Naive thymus-derived CD4-positive, alpha-beta T cell (primary cell): ENCODE measurements at places on chromosomes 1 and 21.

DNA sequence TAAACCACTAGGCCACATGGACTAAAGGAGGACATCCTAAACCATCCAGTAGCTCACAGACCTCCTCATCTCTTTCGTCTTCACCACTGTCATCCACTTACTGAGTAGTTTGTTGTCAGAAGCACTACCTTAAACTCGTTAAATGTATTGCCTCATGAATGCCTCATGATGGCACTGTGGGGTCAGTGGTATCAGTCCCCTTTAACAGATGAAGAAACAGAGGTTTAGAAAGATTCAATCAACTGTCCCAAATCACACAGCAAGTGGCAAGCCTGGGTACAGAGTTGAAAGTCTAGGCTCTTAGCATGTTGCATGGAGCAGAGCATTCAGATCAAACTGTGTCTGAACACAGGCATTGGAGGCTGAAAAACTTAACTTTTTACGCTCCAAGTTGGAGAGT lies 183.6 kb upstream of the KIAA0040 start:
- no peaks in the 10 kb centered on the region for H3K36me3 ChIP-seq
- DNase-seq: no peak
- no peaks in the 10 kb centered on the region for H3K4me1 ChIP-seq
- no peaks in the 10 kb centered on the region for H3K27me3 ChIP-seq
- H3K4me3 ChIP-seq: no peak overlapping the region

GRCh38 chr1:230379462-230379861 lies 46.7 kb downstream of the PGBD5 start:
- no peaks in the 10 kb centered on the region for H3K4me1 ChIP-seq
- H3K27me3 ChIP-seq: no peaks in the 10 kb centered on the region
- H3K27ac ChIP-seq: no peak overlapping the region

DNA sequence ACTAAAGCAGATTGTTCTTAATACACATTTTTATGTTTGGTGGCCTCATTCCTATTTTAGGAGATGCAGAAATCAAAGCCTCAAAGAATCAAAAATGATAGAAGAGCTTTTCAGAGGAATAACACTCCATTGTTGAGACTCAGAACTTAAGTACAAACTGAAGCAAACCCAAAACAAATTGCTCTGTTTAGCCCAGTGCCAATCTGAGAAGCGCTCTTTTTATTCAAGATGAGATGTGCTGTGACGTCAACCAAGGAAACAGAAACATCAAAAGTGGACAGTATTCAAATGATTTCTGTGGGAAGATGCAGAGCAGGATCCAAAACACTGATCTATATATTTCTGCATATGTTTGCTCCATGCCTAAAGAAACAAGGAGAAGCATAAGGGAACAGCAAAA lies 18.0 kb downstream of the COLGALT2 start:
- H3K4me1 ChIP-seq: no peaks in the 10 kb centered on the region
- H3K4me3 ChIP-seq: no peak overlapping the region
- H3K27ac ChIP-seq: no peak overlapping the region
- no peaks in the 10 kb centered on the region for H3K36me3 ChIP-seq
- no peak for DNase-seq
- no peaks in the 10 kb centered on the region for H3K27me3 ChIP-seq

GRCh38 chr1:84634536-84635205 lies 55.6 kb downstream of the SSX2IP start:
- H3K27me3 ChIP-seq: no peaks in the 10 kb centered on the region
- H3K36me3 ChIP-seq: no peaks in the 10 kb centered on the region
- no peak overlapping the region for H3K27ac ChIP-seq
- H3K4me1 ChIP-seq: no peaks in the 10 kb centered on the region
- no peak overlapping the region for H3K4me3 ChIP-seq
- DNase-seq: no peak

- no peak overlapping the region for H3K4me3 ChIP-seq
- H3K27ac ChIP-seq: no peak overlapping the region
- no peaks in the 10 kb centered on the region for H3K4me1 ChIP-seq
- no peaks in the 10 kb centered on the region for H3K27me3 ChIP-seq
Observed at GRCh38 chr1:170175041-170175440, 29.3 kb downstream of the NTMT2 start.

DNA sequence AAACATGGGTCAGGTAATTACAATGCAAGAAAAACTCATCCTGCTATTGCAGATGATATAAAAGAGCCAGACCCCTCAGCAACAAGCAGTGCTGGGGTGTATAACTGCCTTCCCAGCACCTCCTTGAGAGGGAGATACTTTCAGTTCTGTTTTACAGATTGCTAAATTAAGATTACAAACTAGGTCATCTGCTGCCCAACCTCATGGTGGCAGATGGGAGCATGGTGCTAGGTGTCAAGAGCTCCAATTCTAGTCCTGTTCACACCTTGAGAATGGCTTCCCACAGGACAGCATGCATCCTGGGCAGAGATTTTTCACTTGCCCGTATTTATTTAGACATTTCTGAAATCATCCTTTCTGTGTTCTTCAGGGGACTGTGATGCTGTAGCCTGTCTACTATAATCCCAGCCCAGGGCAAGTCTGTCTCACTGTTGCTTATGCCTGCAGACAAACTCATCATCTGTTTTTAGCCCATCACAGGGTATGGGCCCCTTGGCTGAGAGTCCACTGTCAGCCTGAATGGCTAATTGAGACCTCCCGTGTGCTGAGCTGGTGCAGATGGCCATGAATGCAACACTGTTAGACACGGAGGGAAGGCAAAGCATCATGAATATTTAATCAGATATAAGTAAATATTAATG lies 40.2 kb upstream of the PBX1 start:
- no peaks in the 10 kb centered on the region for H3K27me3 ChIP-seq
- DNase-seq: no peak
- no peaks in the 10 kb centered on the region for H3K4me1 ChIP-seq

DNA sequence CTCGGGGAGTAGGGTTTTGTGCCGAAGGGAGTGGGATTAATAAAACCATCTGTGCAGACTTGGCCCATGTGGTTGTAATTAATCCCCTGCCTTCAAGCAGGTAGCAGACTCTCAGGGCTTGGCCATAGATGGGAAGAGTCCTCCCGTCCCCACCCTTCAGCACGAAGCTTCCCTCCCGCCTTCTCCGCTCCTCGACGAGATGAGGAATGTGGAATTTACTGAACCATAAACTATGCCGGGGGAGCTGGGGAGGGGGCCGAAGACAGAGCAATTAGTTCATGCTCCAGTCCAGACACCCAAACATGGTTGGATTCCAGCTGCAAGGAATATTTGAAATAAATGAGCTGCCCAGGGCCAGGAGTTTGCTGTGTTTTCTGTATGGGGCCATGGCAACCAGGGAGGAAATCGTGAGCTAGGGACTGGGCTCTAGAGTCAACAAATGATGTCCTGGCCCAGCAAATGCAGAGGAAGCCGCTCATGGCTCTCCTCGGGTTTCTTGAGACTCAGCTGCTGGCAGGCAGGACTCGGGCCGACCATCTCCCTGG lies 78.8 kb downstream of the SPSB1 start:
- H3K4me3 ChIP-seq: no peak overlapping the region
- no peak for DNase-seq
- H3K4me1 ChIP-seq: no peaks in the 10 kb centered on the region
- no peaks in the 10 kb centered on the region for H3K36me3 ChIP-seq
- no peaks in the 10 kb centered on the region for H3K27me3 ChIP-seq
- H3K27ac ChIP-seq: no peak overlapping the region

GRCh38 chr1:42195841-42196240 lies 31.3 kb upstream of the GUCA2A start:
- no peaks in the 10 kb centered on the region for H3K4me1 ChIP-seq
- H3K27me3 ChIP-seq: no peaks in the 10 kb centered on the region
- DNase-seq: no peak
- no peaks in the 10 kb centered on the region for H3K36me3 ChIP-seq
- no peak overlapping the region for H3K4me3 ChIP-seq
- no peak overlapping the region for H3K27ac ChIP-seq

DNA sequence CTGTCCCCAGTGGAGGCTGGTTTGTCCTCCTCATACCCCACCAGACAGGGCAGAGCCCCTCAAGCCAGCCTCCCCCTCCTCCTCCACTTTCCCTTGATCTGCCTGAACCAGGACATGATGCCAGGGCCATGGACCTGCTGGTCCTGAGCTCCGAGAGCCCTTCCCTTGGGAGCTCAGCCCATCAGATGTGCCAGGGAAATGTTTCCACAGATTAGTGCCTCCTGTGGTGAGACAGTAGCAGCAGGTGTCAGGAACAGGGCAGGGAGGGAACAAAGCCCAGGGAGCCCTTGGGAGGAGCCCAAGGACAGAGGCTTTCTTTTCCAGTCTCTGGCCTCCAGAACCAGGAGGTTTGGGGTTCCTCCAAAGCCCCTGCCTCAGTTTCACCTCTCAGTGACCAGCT lies 14.6 kb upstream of the SLC41A1 start:
- no peaks in the 10 kb centered on the region for H3K4me1 ChIP-seq
- H3K27me3 ChIP-seq: no peaks in the 10 kb centered on the region
- H3K4me3 ChIP-seq: no peak overlapping the region
- DNase-seq: no peak
- H3K36me3 ChIP-seq: no peaks in the 10 kb centered on the region

DNA sequence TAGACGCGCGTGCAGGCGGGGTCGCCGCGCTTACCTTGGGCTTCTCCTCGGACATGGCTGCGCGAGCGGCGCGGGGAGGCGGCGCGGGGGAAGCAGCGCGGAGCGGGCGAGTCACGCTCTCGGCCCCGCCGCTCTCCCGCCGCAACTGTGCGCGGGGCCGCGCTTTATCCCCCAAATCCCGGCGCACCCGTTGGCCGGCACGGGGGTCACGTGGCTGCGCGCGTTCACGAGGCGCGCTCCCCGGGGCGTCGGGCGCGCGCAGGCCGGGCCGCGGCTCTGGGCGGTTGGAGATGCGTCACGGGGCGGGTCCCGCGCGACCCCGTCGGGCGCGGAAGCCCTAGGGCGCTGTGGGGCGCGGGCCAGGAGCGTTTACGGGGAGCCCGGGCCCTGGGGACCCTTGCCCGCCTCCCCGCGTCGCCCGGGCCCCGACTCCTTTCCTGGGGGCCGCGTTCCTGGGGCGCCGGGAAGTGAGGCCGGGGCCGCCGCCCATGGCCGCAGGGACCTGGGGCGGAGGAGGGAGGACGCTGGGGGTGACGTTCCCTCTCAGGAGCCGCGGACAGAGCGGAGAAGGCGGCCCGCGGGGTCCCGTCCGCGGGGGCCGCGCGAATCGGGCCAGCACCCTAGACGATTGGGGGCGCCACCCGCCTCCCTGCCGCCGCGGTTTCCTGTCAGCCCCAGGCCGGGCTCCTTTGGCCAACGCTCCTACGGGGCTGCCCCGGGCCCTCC lies at the start of gene SUMO3:
Gene SUMO3, minus strand, starts transcription at position 149 of the 726 bp plus-strand sequence. Its CDS starts 94 bp downstream, at position 55.
- peak; percentile 95 for DNase-seq
- no peaks in the 10 kb centered on the region for H3K4me1 ChIP-seq
- H3K4me3 ChIP-seq: peak within 1 kb of the TSS; percentile 68
- no peaks in the 10 kb centered on the region for H3K36me3 ChIP-seq
- H3K27me3 ChIP-seq: no peaks in the 10 kb centered on the region

GRCh38 chr1:226482196-226482595 lies 66.4 kb upstream of the STUM start:
- H3K36me3 ChIP-seq: no peaks in the 10 kb centered on the region
- H3K4me1 ChIP-seq: no peaks in the 10 kb centered on the region
- H3K27ac ChIP-seq: no peak overlapping the region

DNA sequence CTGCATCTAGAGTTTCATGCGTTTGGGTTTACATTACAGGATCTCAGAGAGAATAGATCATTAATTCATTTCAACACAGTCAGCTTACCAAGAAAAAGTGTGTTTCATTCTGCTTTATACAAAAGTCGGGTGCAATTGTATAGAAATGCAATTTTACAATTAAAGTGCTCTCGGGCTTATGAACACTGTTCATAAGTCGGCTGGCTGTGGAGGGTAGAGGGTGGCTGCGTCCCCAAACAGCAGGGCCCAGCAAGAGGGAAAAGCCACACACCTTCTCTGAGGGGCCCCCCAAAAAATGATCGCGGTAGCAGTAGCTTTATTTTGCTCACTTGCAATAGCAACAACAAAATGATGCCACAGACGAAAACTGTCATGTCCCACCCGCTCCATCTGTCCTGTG lies 13.8 kb upstream of the ZBTB18 start:
- no peaks in the 10 kb centered on the region for H3K36me3 ChIP-seq
- no peak overlapping the region for H3K4me3 ChIP-seq
- no peak for DNase-seq
- no peaks in the 10 kb centered on the region for H3K4me1 ChIP-seq
- no peaks in the 10 kb centered on the region for H3K27me3 ChIP-seq
- H3K27ac ChIP-seq: no peak overlapping the region

GRCh38 chr1:30244801-30245200 lies 478.6 kb downstream of the MATN1 start:
- no peak overlapping the region for H3K4me3 ChIP-seq
- no peaks in the 10 kb centered on the region for H3K36me3 ChIP-seq
- H3K27me3 ChIP-seq: no peaks in the 10 kb centered on the region
- no peak for DNase-seq
- H3K27ac ChIP-seq: no peak overlapping the region
- no peaks in the 10 kb centered on the region for H3K4me1 ChIP-seq

DNA sequence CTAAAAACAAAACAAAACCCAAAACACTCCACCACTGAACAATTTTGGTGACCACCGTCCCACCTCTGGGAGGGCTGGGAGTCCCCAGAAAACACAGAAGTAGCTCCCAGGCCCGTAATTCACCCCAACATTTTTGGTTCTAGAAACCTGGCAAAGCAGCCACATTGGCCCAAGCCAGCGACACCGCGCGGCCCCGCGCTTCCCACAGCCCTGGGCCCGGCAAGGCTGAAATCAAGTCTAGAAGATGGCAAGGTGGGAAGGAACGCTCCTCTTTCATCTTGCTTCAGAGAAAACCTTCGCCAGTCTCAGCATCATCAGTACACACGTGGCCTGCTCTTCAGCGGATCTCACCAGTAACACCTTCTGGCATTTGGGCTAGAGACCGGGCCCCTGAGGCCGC lies 35.9 kb upstream of the NID1 start:
- H3K4me1 ChIP-seq: no peaks in the 10 kb centered on the region
- no peaks in the 10 kb centered on the region for H3K36me3 ChIP-seq
- H3K27ac ChIP-seq: no peak overlapping the region
- H3K4me3 ChIP-seq: no peak overlapping the region
- no peak for DNase-seq

- H3K36me3 ChIP-seq: no peaks in the 10 kb centered on the region
- H3K27me3 ChIP-seq: peaks cover 6% of the 10 kb centered on the region
- peak; percentile 78 for DNase-seq
- no peak overlapping the region for H3K4me3 ChIP-seq
- H3K4me1 ChIP-seq: peaks cover 18% of the 10 kb centered on the region
Observed at GRCh38 chr1:6486433-6487011, 4.9 kb downstream of the PLEKHG5 start.
